ENCODE measurements at places on chromosomes 11 and 22.

GRCh38 chr22:27474112-27474571, 327.4 kb downstream of the MN1 start:
- DNase-seq, result no peak

- DNase-seq, result peak; percentile 53
Observed at GRCh38 chr11:93234602-93235207, 36.9 kb upstream of the SLC36A4 start.

GRCh38 chr22:17319546-17319945, 49.7 kb upstream of the CECR2 start:
- DNase-seq, result no peak

DNA sequence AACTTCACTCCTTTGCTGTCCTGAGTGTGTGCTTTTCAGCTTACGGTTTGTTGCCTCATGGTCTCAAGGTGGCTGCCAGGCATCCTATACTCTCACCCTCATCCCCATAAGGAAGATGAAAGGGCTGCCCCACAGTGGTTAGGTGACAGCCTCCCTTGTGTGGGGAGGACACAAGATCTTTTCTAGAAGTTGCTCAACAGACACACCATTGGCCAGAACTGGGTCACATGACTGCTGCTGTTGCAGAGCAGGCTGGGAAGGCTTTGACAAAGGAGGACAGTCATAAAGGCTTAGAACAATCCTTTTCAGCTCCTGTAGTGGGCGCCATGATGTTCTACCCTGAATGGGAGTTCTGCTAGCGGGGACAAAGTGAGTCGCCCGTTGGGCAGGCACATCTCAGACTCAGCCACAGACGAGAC, 69.7 kb upstream of the RASD2 start:
- DNase-seq, result no peak

DNA sequence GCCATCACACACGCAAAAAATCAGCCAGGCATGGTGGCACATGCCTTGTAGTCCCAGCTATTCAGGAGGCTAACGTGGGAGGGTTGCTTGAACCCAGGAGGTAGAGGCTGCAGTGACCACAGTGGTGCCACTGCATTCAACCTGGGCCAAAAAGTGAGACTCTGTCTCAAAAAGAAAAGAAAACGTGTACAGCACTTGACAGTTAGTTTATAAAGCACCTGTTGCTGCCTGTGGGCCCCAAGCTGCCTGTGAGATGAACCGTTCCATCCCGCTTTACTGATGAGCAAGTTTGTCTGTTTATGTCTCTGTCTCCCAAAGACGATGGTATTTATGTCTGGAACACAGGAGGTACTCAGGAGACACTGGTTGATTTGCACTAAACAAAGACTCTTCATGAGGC, 1.5 kb upstream of the PRR5 start:
- DNase-seq, result no peak

DNA sequence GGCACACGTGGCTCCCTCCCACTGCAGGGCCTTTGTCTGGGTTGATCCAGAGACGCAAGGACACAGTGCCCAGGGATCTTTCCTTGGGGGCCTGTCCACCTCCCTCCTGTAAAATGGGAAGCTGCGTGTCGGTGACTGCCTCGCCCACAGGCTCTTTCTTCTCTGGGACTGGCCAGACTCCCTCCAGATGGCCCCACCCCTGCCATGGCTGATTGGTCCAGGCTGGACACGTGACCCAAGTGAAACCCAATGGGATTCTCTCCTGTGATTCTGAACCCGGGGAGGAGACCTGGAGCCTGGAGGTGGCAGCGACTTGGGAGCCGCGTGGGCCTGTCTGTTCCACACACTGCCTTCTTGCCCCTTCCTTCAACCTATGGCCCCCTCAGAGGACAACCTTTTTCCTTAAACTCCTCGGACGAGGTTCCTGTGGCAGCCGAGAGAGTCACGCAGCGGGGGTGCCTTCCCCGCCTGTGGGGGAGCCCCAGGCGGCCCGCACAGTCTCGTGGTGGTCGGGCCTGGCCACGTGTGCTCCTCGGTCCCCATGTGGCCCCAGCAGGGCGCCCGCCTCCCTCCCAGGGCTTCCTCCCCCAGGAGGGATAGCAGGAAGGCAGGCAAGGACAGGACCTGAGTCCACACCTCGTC, 12.4 kb upstream of the MPPED1 start:
- no peak for DNase-seq

GRCh38 chr11:120192831-120193625, 17.8 kb upstream of the OAF start:
- no peak for DNase-seq

- no peak for DNase-seq
Observed at GRCh38 chr11:59756845-59757244, 1.7 kb downstream of the STX3 start.

GRCh38 chr11:71281204-71281603, 28.8 kb upstream of the SHANK2 start:
- DNase-seq, result no peak

GRCh38 chr11:14656536-14657457, 13.2 kb downstream of the PDE3B start:
- no peak for DNase-seq

GRCh38 chr11:27171376-27171958, 130.9 kb downstream of the BBOX1 start:
- DNase-seq, result no peak

GRCh38 chr22:17797721-17798559, 23.7 kb upstream of the BID start:
- DNase-seq, result no peak

- no peak for DNase-seq
Observed at GRCh38 chr11:19253817-19254216, 13.1 kb upstream of the E2F8 start.

DNA sequence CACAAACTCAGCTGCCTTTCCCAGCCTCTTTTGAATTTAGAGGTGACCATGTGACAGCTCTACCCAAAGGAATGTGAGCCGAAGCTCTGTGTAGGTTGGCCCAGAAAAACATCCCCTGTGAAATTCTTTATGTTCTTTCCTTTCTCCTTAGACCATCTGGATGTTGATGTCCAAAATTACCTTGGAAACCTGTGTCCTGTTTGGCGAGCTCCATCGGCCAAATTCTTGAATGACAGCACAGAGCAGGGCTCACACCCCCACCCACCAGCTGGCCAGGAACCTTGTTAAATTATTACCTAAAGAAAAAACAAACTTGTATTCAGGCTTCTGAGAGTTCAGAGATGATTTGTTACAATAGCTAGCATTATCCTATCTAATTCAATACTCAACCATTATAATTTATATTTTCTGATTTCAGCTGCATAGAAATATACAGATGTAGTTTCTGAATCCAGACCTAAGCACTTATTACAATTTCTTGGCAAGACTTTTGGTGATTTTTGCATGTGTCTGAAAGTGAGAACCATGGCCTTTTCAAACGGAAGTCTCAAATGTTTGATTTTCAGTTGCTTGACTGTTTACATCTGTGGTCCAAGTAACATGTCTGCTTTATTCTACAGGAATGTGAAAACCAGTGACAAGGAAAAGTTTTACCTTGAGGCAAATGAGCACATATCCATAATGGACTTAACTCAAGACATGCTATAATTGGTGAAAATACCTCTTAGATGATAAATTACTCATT, 554.2 kb downstream of the NTM start:
- DNase-seq, result no peak

DNA sequence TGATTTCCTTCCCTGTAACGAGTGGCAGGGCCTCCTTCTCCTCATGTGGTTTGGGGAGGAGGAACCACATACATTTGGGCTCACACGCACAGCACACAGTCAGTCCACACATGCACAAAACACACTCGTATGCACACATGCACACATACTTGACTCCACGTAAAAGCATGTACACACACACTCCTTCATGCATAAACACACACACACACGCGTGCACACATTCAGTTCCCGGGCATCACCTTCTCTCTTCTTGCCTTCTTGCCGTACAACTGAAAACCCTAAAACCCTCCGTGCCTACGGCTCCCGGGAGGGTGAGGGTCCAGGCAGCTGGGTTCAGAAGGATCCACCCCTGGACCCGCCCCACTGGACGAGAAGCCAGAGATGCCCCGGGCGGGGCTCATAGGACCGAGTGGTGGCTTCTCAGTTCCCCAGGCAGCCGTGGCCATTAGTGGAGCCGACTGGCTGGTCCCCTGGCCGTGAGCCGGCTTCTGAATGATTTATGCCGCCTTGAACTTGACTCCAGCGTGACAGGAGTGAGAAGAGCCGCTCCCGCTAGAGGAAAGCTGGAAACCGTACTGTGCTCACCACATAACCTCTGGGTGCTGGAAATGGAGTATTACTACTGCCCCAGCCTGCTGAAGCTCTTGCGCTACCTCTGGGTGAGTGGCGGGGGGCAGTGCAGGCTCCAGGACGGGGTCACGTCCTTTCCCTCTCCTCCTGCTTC, 117.4 kb downstream of the KIAA1671 start:
- DNase-seq, result no peak

- no peak for DNase-seq
Observed at GRCh38 chr11:1727096-1727690, 23.2 kb downstream of the IFITM10 start.

- no peak for DNase-seq
Observed at GRCh38 chr11:123166071-123166559, 28.9 kb downstream of the CLMP start.

DNA sequence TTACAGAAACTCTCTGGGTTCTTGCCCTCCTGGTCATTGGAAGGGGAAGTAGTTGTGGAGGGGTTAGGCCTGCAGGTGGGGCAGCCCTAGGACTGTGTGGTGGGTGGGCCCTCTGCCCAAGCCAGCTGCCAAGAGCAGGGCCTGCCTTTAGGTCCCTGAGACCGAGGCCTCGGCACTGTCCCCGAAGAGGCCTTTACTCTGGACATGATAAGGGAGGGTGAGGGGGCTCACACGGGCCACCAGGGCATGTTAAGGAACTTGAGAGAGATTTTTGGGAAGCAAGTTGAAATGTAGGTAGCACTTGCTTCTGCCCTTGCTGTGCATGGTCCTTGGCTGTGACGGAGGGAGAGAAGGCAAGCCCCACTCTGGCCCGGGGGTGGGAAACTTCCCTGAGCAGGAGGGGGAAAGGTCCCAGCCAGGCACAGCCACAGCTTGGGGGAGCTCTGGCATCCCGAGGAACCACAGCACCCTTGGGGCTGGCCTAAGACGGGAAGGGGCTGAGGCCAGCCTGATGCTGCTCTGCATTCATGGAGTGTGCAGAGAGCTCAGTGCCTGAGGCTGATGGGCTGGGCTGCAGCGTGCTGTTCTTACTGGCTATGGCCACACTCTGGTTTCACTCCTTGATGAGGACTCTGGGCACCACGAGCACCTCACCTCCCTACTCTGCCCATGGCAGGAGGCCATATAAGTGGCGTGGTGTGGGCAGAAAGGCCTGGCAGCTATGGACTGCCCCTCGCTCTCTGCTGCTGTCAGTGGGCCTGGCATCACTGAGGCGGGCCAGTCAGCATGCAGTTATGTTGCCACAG, 7.8 kb upstream of the RANBP1 start:
- DNase-seq, result no peak

DNA sequence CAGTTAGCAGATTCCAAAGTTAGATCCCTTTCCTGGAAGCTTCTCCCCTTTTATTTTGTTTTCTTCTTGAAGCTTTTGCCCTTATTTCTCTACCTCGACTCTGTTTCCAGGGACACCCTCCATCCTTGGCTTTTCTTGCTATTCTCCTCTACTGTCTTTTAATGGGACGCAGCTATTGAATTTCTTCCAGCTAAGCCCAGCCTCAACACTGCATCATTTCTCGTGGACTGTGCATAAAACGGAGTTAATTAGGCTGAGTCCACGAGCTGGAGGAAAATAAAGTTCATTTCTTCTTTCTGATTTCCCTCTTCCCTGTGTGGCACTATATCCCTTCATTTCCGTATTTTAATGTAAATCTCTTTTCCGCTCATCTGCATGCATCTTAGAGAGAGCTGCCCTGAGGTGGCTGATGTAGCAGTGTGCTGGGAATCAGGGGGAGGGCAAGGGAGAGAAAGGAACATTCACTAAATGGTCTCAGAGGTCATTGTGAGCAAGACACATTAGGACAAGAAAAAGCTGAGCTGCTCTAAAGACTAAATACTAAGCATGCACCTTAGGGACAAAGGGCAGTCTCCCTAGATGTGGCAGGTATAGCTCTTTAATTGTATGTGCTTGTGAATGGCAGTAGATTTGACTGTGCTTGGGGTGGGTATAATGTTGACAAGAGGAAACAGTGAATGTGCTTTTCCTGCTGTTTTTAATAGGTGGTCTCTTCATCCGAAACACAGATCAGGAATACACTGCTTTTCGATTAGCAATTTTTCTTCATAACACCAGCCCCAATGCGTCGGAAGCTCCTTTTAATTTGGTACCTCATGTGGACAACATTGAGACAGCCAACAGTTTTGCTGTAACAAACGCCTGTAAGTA, 1.9 kb downstream of the GRIA4 start:
- no peak for DNase-seq

GRCh38 chr11:8167796-8168195, 1.0 kb downstream of the RIC3 start:
- no peak for DNase-seq

DNA sequence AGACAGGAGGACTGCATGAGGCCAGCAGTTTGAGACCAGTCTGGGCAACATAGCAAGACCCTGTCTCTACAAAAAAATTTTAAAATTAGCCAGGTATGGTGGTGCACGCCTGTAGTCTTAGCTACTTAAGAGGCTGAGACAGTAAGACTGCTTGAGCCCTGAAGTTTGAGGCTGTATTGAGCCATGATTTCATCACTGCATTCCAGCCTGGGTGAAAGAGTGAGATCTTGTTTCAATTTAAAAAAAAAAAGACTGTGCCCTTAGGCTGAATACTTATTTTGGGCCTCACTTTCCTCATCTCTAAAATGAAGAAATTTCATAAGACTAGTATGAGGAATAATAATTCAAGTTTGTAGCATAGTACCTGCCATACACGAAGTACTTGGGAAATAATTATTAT, 6.9 kb downstream of the AQP11 start:
- DNase-seq, result no peak

GRCh38 chr11:21707116-21707739, 485.7 kb upstream of the ANO5 start:
- no peak for DNase-seq

DNA sequence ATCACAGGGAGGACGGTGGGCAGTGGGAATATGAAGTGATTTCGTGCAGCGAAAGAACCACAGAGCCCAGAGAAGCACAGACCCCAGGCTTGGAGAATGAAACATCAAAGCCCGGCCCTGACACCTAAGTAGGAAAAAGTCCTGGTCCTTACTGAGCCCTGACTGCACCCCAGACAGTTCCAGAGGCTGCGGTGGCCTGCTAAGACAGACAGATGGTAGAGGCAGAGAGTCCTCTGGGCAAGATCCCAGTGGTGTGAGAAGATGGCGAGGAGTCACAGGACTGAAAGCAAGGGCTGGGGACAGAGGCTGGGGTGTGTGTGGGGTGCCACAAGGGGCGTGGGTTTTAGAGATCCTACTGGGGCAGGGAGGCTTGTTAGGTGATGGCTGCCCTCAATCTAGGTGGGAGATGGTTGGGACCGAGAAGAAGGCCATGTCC, 3.7 kb downstream of the CBX6 start:
- no peak for DNase-seq

GRCh38 chr11:46410021-46410420, 18.4 kb upstream of the CHRM4 start:
- DNase-seq, result no peak
